Spinal cord (tissue), 10 donors: ENCODE measurements at places on chromosomes 3 and 15. TPM values are rescaled to one million over a fixed set of nuclear protein-coding genes. Genes with fewer than 3 reads are reported as not detected.

CCR9 gene
- 2.0 TPM for total RNA-seq

- no peak for DNase-seq
Observed at GRCh38 chr3:122076491-122077292, 21.5 kb downstream of the CD86 start.

GRCh38 chr3:140086642-140087041, 151.7 kb downstream of the CLSTN2 start:
- no peak for DNase-seq

- DNase-seq = no peak
Observed at GRCh38 chr3:81728766-81729544, 32.5 kb downstream of the GBE1 start.

DNA sequence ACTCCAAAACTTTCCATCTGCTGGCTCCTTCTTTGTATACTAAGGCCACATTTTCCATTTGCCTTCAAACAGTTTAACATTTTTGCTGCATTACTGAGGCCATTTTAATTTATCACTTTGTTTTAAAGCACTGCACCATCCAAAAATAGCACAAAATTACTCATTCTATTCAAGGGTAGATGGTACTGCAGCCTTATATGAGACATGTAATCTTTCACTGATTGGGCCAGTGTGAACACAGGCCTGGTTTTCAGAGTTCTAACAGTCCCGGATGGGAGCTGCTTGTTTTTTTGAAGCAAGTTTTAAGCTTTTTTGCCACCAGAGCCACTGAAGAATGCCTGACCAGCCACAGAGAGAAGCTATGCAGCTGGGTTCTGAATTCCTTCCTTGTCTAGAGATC, 172.3 kb upstream of the TSC22D2 start:
- no peak for DNase-seq

DNA sequence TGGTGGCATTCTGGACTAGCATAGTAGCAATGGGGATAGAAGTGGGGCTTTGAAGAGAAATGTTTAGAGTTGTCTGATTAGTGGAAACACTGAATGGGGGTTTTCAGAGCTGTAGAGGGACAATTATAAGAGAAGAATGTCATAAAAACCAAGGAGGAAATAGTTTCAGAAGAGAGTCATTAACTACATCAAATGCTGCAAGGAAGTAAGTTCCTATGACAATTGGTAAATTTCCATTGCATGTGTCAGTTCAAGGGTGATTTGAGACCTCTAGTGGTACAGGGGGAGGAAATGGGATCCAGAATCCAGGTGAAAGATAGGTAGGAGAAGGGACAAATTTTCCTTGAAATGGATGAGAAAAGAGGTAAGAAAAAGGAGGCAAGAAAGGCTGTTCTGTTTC, 68.3 kb upstream of the TBC1D5 start:
- DNase-seq = no peak

ATP13A4 gene
- 43.9 TPM for total RNA-seq

CYP8B1 gene
- not detected for total RNA-seq

DNA sequence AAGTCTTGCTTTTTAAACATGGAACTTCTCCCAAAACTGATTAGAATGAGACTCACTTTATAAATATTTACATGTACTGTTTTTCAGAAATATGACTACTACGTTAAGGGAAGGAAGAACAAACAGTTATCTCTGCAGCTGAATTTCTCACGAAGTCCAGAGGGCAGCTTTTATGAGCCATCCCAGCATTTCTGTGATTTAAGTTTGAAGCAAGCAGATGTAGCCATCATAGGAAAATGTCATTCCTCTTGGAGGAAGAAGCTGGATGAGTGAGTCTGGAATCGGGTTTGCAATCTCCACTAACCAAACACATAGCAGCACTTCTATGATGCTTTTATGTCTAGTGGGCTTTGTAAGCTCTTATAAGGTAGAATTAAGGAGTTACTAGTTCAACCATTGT, 53.7 kb downstream of the SCN11A start:
- DNase-seq = no peak

SPSB4 gene
- total RNA-seq = 8.1 TPM

ITGB5 gene
- total RNA-seq = 32.8 TPM

TM2D3 gene
- total RNA-seq = 95.5 TPM

DNA sequence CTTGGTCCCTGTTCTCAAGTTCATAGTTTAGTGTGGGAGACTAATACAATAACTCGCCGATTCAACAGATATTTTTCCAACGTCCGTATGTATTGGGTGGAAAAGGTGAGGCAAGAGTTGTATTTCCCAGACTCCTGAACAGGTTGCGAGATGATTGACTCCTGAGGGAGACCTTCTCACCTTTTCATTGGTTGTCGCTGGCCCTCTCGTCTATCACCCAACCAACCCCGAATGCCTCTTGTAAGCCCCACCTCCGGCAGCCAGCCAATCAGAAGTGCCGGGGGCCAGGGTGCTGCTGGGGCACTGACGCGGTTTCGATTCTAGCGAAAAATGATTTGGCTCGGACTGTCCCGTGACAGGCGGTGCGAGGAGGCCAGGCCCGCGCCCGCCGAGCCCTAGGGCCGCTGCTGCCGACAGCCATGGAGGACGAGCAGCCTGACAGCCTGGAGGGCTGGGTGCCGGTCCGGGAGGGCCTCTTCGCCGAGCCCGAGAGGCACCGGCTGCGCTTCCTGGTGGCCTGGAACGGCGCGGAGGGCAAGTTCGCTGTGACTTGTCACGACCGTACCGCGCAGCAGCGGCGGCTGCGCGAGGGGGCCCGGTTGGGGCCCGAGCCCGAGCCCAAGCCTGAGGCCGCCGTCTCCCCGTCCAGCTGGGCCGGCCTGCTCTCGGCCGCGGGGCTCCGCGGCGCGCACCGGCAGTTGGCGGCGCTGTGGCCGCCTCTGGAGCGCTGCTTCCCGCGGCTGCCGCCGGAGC, at the start of gene WHAMM:
WHAMM (plus strand) TSS at position 321 of the 753 bp plus-strand sequence; CDS start at position 420, 99 bp downstream.
- DNase-seq = peak; percentile 98

DNA sequence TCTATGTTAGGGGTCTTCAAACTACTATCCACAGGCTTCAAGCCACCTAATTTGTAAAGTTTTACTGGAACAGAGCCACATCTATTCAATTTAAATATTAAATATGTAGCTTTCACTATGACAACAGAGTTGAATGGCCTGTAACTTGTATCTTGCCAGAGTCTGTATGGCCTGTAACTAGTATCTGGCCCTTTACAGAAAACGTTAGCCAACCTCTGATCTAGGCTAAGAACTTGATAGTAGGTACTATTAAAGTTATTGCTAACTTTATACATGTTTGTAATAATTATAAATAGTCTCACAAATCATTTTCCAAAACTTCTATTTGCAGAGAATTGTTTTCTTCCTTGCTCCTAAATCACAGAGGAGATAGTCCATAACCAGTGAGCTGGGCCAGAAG, 40.0 kb downstream of the ANKRD28 start:
- DNase-seq = no peak

DNA sequence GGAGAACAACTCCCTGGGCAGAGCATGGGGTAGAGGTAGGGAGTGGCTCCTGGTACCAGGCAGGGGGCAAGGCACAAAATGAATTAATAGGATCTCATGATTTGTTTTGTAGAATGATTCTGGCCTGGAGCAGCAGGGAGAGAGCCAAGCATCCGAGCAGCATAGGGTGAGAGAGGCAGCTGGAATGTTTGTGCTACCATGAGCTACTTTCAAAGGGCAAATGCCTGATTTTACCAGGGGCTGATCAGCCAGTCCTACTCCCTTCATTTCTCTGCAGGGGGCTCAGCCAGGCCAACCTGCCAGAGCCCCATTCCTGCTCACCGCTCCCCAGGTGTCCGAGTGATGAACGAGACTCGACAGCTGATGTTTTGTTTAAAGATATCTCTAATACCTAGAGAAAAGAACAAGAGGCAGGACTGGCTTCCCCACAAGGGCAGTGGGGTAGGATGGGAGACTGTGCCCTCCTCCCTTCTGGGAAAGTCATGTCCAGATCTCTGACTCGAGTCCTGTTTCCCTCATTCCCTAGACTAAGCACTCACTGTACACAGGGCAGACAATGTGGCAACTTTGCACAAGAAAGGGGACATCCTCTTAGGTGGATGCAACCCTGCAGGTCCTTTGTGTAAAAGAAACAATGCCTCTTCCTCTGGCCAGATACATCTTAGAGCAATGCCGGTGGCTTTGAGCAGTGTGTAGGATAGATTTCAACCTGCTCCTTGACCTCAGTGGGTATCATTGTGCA, 12.9 kb downstream of the DUOX2 start:
- DNase-seq = no peak

DNA sequence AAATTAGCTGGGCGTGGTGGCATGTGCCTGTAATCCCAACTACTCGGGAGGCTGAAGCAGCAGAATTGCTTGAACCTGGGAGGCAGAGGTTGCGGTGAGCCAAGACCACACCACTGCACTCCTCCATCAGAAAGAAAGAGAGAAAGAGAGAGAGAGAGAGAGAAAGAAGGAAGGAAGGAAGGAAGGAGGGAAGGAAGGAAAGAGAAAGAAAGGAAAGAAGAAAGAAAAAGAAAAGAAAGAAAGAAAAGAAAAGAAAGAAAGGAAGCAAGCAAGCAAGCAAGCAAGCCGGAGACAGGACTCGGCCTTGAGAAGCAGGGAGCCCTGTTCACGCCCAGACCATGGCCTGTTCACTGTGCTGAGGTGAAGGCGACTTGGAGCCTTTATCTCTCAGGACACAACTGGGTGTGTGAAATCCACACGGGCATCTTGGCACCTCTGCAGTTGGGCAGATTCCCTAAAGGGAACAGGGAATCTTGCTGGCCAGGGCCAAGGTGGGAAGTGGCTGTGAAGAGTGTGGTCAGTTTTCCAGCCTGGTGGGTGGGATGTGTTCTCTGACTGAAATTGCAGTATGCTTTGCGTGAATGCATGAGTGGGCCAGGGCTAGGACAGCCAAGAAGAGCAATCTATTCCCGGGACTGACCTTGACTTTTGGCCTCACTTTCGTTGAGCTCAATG, 90.3 kb downstream of the CORO2B start:
- no peak for DNase-seq

DNA sequence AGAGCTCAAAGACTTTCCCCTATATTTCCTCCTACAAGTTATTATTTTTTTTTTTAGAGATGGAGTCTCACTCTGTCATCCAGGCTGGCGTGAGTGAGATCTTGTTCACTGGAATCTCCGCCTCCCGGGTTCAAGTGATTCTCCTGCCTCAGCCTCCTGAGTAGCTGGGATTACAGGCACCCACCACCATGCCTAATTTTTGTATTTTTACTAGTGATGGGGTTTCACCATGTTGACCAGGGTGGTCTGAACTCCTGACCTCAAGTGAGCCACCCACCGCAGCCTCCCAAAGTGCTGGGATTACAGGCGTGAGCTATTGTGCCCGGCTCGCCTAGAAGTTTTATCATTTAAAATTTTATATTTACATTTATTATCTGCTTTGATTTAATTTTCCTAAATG, 5.9 kb downstream of the AKAP13 start:
- no peak for DNase-seq

DNA sequence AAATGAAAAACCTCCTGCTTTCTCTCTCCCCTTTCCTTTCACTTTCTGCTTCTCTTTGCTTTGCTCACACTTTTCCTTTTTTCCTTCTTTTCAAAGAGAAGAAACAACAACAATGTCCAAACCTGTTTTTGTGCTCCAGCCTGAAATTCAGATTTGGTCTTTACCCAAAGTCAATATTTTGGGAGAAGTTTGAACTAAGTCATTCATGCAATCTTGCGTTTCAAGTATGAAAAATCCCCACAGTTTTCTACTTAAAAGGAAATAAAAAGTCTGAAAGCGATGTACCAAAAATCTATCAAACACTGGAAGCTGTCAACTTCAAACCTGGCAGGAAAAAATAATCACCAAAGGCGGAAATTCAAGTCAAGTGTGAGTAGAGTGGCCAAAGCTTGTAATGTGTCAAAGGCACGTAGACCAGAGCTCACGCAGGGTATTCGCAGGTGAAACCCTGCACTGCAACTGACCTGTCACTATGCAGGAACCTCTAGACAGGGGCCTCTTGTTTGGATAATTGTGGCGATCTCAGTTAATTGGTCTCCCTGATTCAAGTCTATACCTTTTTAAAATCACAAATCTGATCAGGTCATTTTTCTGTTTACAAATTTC, 118.8 kb upstream of the GALNT15 start:
- DNase-seq = no peak

DNA sequence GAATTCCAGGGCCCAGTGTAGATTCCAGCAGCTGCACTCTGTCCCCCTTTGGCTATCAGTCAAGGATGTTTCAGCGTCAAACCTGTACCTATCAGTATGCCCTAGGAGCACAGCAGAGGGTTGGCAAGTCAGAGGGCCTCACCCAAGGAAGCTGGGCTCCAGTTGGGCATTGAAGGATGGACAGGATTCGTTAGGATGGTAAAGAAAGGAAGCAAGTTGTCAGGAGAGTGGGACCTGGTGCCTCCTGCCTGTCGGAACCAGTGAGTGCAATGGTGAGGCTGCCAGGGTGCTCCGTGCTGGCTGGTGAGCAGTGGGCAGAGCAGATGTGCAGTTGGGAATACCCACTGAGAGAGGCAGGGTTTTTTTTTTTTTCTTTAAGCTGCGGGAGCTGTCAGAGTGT, 157.2 kb downstream of the CHDH start:
- no peak for DNase-seq

- DNase-seq = no peak
Observed at GRCh38 chr3:63441262-63441661, 163.2 kb downstream of the SYNPR start.

DNA sequence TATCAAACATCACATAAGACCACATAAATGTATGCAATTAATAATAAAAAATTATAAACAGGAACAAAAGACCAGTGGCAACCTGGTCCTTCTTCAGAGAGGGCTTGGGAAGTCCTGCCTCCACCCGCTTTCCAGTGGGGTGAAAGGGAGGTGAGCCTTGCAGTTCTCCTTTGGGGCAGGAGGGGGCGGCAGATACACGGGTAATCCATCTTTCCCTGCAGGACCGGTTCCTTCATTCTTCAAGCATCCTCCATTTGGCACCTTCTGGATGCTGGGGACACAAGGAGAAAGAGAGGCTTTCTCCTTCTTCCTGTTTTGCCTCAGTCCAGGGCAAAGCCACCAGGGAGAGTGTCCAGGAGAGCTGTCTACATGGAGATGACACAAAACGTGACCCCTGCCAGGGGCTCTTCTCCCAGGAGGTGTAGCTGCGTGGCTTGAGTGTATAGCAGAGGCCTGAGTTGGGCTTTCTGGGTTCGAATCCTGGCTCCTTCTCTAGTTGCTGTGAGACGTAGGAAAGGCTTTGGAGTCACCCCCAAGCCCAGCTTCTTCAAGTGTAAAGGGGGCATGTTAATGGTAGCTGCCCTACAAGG, 23.2 kb downstream of the RPLP1 start:
- peak; percentile 91 for DNase-seq

GRCh38 chr3:184795522-184796190, 16.3 kb upstream of the VPS8 start:
- no peak for DNase-seq

DNA sequence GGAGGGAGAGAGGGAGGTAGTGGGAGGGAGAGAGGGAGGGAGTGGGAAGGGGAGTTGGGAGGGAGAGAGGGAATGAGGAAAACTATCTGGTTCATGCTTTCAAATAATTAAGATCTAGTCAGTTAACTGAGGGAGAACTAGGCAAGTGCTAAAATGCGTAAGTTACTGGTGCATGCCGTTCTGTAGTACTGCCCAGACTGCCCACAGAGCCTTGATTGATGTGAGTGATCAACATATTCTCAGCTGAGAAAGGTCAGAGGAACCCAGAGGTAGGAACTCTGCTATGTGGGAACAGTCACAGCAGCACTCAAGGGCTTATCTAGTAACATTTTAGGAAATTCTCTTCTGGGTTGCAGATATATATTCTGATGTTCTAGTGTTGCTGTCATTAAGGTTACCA, 149.8 kb upstream of the ROBO1 start:
- DNase-seq = no peak

GRCh38 chr3:107992976-107993684, 97.7 kb downstream of the CD47 start:
- no peak for DNase-seq
